ENCODE measurements at places on chromosomes 16 and 17. TPM values are rescaled to one million over a fixed set of nuclear protein-coding genes. Genes with fewer than 3 reads are reported as not detected.

IGF2BP1 gene
- total RNA-seq: 0.54 TPM

SPATA32 gene
- total RNA-seq: not detected

TP53TG3E gene
- not detected for total RNA-seq

STH gene
- not detected for total RNA-seq

Data from Peyer's patch (tissue), 4 donors.